ENCODE measurements at places on chromosomes 13 and 19. TPM values are rescaled to one million over a fixed set of nuclear protein-coding genes. Genes with fewer than 3 reads are reported as not detected.

DNA sequence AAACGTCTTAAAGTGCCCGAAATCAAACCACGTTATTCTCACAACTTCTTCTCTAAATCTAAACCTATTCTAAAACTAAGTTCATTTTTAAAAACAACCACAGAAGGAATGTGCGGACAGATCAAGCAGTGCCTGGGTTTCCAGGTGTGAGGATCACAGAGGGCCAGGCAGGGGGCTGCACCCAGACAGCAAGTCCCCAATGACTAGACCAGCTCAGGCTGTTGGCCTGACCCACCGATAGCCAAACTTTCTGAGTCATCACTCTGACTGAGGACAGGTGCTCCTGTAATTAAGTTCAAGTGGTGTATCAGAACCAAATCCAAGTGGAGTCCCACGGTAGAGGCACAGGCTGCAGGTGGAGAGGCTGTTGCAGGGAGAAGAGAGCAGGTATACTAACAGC, 37.6 kb upstream of the EPHX3 start:
- no peak for DNase-seq

- DNase-seq = no peak
Observed at GRCh38 chr13:114319441-114319913, 5.2 kb downstream of the CHAMP1 start.

GRCh38 chr19:51887522-51888498, at the start of gene ZNF577:
ZNF577 (minus strand) TSS chr19:51887951; CDS start chr19:51880382, 7,569 bp downstream.
- DNase-seq = peak; percentile 84

- DNase-seq = peak; percentile 83
Observed at GRCh38 chr19:3606690-3607289, at the start of gene TBXA2R. TBXA2R (minus strand) TSS chr19:3606875; CDS start chr19:3600634, 6,241 bp downstream.

DNA sequence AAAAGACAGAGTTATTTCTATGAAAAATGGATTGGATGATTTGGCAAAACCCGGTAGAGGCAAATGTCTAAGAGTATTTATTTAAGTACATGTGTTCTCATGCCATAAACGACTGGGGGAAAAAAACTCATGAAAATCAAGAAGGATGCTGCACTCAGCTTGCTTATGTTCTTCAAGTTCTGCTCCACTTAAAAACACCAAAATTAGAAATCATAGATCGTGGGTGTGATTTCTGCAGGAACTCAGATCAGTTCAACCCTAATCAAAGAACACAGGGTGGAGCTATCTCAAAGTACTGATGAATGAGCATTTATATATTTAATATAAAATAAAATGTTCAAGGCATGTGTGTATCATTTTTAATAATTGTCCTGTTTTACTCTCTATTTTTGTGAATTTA, 103.8 kb downstream of the FGF14 start:
- DNase-seq = no peak

PLPPR2 gene
- total RNA-seq = 1.2 TPM
